Heart right ventricle (tissue), 16 donors: ENCODE measurements at places on chromosomes 2 and 18. TPM values are rescaled to one million over a fixed set of nuclear protein-coding genes. Genes with fewer than 3 reads are reported as not detected.
A peak's percentile ranks its signal among the peaks of the same experiment; 100 is the strongest.

AQP4 gene
- 8.2 TPM for total RNA-seq

DNA sequence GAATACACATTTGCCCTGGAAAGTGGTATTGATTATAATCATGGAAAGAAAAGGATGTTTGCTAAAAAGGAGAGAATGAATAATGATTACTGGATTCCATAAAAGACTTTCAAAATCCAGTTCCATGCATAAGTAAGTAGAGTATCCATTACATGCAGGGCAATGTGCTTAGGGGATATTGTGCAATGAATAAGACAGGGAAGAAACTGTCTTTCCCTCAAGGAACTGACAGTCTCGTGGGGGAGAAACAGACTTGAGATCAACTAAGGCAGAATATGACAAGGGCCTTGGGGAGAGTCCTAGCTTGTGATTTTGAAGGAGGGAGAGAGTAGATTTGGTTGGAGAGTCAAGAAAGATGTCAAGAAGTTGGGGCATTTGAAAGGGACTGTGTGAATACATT lies 130.6 kb downstream of the SPP2 start:
- no peak for DNase-seq

DNA sequence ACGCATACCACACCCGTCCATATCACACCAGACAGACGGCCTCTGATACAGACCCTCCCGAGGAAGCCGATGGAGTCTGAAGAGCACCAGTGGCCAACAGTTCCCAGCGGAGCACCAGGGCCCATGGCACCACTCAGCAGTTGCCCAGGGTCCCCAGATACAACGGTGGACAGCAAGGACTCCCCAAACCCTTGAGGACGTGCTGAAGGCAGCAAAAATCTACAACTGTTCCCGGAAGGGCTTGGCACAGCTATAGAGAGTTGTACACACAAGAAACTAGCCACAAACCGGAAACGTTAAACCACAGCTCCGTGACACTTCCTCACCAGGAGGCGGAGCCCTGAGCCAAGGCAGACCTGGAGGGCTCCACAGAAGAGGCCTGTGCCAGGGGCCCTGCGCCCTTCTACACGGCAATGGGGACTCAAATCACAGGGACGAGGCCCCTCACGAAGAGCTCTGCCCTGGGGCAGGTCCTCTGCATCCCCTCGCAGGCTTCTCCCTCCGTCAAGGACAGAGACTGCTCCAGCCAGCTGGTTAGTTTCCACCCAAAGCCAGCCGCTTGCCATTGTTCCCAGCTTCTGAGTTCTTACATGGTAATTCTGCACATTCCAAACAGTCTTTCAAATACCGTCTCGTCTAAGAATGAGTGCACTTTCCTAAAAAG lies 133.4 kb downstream of the HDAC4 start:
- peak; percentile 65 for DNase-seq

DNA sequence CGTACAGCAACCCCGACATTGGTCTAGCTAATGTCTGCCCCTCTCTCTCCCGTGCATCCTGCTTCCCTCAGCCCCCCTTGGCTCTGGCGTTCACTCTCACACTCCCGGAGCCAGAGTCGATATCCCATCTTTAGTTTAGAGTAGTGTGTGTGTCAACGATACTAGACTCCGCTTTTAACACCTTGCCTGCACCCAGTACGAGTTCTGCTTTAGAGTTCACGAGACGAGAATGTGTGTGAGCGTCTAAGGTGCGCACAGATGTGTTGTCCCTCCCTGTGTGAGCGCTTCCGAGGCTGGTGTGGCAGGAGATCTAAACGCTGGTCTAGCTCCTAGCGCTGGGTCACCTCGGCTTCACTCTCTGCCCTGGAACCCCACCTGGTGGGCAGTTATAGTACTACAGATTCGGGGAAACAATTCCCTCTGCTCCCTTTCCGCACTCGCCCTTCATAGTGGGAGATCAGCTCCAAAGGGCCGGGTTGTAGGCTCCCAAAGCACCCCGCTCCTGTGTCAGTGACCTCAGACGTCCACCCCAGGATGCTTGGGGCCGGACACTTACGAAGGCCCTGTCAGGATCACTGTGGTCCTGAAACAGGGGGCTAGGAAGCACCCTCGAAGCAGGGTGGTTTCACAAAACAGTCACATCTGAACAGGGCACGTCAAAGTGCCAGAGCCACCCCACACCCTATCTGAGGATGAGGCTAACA lies 2.6 kb upstream of the CYP26B1 start:
- DNase-seq, result peak; percentile 55

GRCh38 chr2:101369100-101369499 lies 18.2 kb downstream of the CREG2 start:
- no peak for DNase-seq

HNMT gene
- total RNA-seq, result 7.2 TPM

COL4A4 gene
- 11.4 TPM for total RNA-seq

EML6 gene
- total RNA-seq, result 0.30 TPM

- DNase-seq, result no peak
Observed at GRCh38 chr2:146312899-146313298, 1531.9 kb upstream of the ACVR2A start.

ERICH2 gene
- 0.46 TPM for total RNA-seq

GRCh38 chr2:88136817-88137216 lies 9.0 kb upstream of the FABP1 start:
- DNase-seq, result no peak

KLHL30 gene
- total RNA-seq, result 28.5 TPM

CDH19 gene
- 12.0 TPM for total RNA-seq

- no peak for DNase-seq
Observed at GRCh38 chr2:223586261-223586660, 15.9 kb downstream of the SCG2 start.

KLHL14 gene
- total RNA-seq, result 0.12 TPM

GRCh38 chr2:19360266-19360965 lies 2.0 kb upstream of the OSR1 start:
- no peak for DNase-seq

DNA sequence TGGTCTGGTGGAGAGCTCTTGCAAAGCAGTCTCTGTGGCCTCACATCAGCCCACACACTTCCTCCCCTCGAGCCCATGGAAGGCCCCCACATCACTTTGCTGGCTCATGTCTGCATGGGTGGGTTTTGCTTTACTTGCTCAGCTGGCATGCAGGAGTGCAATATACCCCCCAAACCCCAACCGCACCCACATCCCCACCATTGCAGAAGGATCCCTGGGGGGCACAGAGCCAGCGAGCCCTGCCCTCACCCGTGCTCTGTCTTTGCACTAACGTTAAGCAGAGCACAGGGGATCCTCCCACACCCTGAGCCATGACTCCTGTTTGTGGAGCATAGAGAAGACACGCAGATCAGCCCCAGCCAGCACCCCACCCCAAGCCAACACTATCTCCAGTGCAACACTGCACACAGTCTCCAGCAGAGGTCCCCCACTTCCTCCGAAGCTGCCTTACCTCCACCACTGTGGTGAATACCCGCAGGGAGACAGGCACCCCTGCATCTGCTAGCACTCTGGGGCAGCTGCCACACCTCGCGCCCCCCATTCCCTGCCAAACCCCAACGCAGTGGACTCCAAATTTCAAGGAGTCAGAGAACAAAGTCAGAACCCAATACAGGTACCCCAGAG lies 177.8 kb upstream of the RGPD4 start:
- DNase-seq, result no peak

DNA sequence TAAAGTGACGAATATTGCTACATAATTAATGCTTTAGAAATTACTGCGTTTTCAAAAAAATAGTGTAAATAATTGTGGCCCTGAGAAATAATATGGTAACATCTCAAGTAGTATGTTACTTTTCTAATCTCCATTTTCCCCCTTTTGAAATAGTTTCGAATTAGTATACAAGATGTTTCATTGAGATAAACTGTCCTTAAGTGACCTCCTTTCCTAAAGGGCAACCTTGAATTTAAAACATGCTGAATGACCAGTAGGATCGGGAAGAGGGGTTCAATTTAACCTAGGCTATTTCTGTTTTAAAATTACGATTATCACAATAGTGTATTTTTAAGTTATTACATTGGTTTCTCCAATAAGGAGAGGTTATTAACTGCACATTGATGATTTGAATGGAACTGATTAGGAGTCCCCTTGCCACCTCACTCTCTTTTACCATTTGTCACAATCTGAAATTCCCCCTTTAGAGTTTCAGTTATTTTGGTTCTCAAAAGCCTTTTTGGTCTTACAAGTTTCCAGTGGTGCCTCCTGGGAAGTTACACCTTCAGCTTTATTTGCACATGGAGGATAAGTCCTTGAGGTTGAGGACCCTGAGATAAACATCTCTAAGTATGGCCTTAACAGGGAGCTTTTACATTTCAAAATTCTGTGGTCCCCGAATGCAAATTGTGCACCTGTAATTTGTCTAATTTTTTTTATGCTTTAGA lies 2.3 kb downstream of the ACTR3 start:
- DNase-seq, result no peak

DNA sequence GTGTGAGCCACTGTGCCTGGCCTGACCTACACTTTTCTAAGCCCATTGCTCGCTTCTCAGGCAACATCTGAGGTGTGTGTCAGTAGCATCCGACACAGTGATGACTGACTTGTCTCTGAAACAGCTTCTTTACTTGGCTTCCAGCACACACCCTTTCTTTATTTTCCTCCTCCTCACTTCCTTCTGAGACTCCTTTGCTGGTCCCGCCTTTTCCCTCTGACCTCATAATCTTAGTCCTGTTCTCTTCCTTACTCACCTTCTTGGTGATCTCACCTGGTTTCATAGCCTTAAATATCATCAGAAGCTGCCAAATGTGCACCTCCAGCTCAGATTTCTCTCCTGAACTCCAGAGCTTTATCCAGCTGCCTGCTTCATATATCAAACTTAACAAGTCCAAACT lies 66.6 kb upstream of the PELI1 start:
- no peak for DNase-seq
